ENCODE measurements at places on chromosomes 16 and 17.

DNA sequence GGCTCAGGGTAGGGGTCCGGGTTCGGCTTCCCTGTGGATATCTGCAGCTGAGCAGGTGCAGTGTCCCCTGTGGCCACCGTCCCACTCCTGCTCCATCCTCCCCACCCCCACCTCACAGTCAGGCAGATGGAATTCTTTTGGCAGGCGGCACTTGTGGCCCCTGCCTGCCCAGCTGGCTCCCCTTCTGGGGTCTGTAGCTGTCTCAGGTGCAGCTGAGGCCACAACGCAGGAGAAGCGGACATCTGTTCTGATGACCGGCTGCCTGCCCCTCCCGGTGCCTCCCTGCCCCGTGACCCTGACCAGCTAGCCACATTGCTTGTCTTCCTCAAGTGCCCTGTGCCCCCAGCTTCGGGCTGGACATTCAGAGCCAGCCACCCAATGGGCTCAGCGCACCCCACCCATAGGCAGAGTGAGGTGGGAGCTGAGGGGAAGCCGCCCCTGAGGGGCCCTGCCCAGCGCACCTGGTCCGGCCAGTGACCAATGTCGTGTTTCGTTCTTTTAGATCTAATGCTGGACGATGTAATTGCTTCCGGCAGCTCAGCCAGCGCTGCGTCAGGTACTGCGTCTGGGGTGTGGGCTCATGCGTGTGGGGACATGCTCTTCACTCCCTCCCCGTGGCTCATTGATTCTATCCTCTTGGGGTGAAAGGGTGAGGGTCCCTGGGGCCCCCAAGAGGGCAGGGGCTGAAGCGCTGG lies 25.2 kb upstream of the ABCC3 start:
- no peak for DNase-seq

GRCh38 chr17:73391331-73392265 lies 79.8 kb upstream of the CDC42EP4 start:
- DNase-seq: no peak

- DNase-seq: peak; percentile 92
Observed at GRCh38 chr16:31869511-31870201, 4.0 kb upstream of the ZNF267 start.

DNA sequence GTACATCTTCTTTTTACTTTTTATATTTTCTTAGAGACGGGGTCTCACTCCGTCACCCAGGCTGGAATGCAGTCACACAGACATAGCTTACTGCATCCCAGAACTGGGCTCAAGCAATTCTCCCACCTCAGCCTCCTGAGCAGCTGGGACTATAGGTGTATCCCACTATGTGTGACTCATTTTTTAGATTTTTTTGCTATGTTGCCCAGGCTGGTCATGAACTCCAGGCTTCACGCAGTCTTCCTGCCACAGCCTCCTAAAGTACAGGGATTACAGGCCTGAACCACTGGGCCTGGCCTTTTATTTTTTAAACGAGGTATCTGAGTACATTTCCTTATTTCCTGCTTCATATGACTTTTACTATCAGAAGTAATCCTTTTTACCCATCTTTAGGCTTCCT lies 48.0 kb downstream of the GLG1 start:
- no peak for DNase-seq

GRCh38 chr17:82963104-82963950 lies 116.1 kb upstream of the METRNL start:
- DNase-seq: peak; percentile 24

DNA sequence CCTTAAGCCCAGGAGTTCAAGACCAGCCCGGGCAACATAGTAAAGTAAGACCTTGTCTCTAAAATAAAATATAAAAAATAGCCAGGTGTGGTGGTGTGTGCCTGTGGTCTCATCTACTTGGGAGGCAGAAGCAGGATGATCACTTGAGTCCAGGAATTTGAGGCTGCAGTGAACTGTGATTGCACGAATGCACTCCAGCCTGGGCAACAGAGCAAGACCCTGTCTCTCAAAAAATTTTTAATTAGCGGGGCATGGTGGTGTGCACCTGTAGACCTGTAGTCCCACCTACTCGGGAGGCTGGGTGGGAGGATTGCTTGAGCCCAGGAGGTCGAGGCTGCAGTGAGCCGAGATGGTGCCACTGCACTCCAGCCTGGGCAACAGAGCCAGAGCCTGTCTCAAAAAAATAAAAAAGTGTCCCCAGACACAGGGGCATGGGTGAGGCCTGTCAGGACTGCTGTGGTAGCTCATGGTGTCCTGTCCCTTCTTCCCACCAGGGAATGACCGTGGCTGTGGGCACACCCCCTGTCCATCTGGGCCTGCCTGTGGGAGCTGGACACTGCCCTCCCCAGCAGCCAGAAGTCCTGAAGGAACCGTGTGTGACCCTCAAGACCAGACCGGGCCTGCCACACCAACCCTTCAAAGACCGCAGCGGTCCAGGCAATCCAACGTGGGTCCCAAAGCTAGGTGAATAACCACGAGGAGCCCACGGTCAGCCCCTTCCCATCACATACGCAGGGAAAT lies 30.8 kb upstream of the GAA start:
- no peak for DNase-seq

- no peak for DNase-seq
Observed at GRCh38 chr17:36610474-36610873, 9.1 kb downstream of the MRM1 start.

DNA sequence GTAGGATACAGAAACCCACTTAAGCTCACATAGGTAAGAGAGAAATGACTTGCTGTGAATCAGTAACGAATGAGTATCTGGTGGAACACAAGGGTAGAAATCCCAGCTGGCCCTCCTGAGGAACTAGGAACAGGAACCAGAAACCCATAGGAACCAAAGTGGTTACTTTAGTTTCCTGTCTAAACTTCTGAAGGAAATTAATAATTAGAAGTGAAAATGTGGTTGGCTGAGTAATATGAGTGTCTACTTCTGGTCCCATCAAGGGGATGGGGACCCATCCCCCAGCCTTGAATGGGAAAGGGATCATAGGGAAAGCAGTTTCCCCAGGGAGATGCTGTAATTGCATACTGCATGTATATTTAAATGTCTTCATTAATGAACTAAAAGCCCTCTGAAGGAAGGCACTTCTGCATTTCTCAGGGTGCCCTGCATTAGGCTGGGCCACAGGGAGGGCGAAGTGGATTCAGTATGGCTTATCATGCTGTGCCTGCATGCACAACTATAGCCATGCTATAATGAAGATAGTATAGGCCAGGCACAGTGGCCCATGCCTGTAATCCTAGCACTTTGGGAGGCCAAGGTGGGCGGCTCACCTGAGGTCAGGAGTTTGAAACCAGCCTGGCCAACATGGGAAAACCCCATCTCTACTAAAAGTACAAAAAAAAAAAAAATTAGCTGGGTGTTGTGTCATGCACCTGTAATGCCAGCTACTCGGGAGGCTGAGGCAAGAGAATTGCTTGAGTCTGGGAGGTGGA lies 45.6 kb downstream of the CYB5B start:
- DNase-seq: no peak

Measured in CD4-positive, alpha-beta T cell treated with Interleukin-2 at 100 ng/mL for 4 hours (primary cell).